ENCODE measurements at places on chromosomes 4 and X. TPM values are rescaled to one million over a fixed set of nuclear protein-coding genes. Genes with fewer than 3 reads are reported as not detected.

Gene ZNF185
- 5.3 TPM for total RNA-seq

Gene CASK
- total RNA-seq = 10.8 TPM

Gene NAP1L3
- 0.16 TPM for total RNA-seq

Gene SNX25
- 53.5 TPM for total RNA-seq

Gene SOWAHD
- not detected for total RNA-seq

Gene CTAG1B
- not detected for total RNA-seq

Gene DCAF12L1
- 0.13 TPM for total RNA-seq

Gene USP17L21
- not detected for total RNA-seq

Gene CFP
- total RNA-seq = 0.49 TPM

Gene BMPR1B
- 0.19 TPM for total RNA-seq

Gene ALPK1
- 5.3 TPM for total RNA-seq

Gene SLC30A9
- 25.7 TPM for total RNA-seq

Gene APLN
- 213 TPM for total RNA-seq

Gene ATG4A
- total RNA-seq = 33.0 TPM
